ENCODE measurements at places on chromosomes 6 and 20. TPM values are rescaled to one million over a fixed set of nuclear protein-coding genes. Genes with fewer than 3 reads are reported as not detected.

The RUNX2 gene
- total RNA-seq = 0.94 TPM

The MPIG6B gene
- total RNA-seq = not detected

The HLA-DPA1 gene
- 63.7 TPM for total RNA-seq

The NR2E1 gene
- total RNA-seq = not detected

The TCF15 gene
- 4.5 TPM for total RNA-seq

The SLC32A1 gene
- total RNA-seq = not detected

The FAM217A gene
- not detected for total RNA-seq

The LPIN3 gene
- 5.5 TPM for total RNA-seq
